ENCODE measurements at places on chromosomes 1 and 21.

DNA sequence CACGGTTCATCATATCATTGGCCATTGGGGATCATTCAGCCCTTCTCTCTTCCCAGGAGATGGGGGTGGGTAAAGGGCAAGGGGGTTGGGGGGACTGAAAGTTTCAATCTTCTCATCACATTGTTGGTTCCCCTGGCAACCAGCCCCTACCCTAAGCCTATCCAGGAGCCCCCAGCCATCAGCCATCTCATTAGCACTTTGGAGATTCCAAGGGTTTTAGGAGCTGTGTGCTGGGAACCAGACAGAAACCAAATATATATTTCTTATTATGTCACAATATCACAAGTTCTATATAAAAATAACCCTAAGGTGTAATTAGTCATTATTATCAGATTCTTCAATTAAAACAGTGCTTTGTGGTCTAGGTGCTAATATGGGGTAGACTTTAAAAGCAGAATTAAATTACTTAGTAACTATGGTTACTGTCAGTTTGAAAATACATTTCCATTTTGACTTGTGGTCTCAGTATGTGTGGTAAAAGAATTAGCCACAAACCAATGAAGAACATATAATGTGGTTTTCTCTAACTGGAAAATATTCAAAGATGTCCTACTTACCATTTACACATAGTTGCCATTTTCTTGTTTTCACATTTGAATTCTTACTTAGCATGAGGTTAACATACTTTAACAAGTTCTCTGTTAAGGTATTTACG, 28.1 kb downstream of the IL23R start:
- DNase-seq = no peak

- DNase-seq = no peak
Measured at GRCh38 chr1:6269720-6270400, 9.0 kb upstream of the GPR153 start.

DNA sequence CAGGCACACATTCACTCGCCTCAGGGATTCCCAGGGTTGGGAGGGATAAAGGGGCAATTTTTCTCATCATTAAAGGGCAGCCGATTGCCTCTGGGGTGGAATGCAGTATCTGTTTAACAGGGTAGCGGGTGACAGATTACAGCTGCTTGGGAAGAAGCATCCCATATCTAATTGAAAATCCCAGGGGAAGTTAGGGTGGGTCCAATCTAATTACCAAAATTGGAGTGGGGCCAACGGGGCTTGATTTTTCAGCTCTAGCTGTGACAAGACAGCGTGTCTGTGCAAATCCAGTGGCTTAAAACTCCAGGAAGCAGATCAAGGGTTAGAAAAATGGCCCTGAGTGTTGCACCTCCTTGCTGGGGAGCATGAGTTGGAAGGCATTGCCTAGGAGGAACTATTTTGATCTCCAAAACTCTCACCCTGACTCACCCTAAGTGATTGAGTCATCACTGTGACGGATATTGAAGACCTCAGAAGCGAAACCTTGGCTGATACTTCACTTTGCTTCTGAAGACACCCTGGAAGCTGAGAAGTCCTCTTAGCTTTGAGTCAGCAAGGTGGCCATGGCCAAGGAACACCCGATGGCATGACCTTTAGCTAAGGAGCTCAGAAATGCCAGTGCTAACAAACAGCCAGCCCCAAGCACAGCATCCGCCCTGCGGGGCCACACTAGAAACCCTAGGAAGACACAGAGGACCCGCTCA, 46.0 kb downstream of the GRHL3 start:
- DNase-seq = no peak

DNA sequence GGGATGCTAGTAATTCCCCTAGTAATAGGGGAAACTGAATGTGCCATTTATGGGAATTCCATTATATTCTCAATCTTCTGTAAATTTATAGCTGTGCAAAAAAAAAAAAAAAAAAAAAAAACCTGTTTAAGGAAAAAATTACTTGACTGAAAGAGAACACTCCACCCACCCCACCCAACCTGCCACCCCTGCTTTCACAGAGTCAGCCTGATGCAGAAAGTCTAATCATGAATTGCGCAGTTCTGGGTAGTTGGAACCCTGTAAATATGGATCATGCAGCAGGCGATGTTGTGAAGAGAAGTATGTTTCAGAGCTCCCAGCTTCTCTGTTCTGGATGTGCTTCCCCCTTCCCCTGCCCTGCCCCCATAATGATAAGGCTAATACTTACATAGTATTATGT, 19.6 kb upstream of the LAMC2 start:
- no peak for DNase-seq

- no peak for DNase-seq
Measured at GRCh38 chr1:218880484-218881060, 293.1 kb upstream of the LYPLAL1 start.

DNA sequence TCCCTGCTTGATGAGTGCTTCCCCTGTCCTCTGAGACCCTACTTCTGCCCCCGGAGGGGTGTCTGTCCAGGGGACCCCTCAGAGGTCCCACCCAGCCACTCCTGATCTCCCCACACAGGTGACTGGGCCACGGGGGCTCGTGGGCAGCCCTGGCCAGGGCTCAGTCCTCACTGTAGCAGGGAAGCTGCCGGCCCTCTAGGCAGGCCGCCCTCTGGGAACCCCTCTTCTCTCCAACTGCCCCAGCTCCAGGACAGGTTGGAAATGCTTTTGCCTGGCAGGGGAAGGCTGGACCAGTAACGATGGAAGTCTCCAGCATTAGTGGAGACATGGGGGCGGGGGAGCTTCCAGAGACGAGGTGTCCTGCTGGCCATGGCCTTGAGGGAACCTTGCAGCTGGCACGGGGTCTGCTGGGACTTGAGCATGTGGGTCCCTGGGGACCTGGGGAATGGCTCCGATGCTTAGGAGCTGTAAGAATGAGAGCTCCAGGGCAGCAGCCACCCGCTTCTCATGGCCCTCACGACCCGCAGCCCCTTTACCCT, 3.1 kb upstream of the FNDC10 start:
- DNase-seq = no peak

- no peak for DNase-seq
Measured at GRCh38 chr1:206496131-206496793, 11.1 kb upstream of the RASSF5 start.

GRCh38 chr1:205056188-205056611, 13.2 kb downstream of the CNTN2 start:
- no peak for DNase-seq

DNA sequence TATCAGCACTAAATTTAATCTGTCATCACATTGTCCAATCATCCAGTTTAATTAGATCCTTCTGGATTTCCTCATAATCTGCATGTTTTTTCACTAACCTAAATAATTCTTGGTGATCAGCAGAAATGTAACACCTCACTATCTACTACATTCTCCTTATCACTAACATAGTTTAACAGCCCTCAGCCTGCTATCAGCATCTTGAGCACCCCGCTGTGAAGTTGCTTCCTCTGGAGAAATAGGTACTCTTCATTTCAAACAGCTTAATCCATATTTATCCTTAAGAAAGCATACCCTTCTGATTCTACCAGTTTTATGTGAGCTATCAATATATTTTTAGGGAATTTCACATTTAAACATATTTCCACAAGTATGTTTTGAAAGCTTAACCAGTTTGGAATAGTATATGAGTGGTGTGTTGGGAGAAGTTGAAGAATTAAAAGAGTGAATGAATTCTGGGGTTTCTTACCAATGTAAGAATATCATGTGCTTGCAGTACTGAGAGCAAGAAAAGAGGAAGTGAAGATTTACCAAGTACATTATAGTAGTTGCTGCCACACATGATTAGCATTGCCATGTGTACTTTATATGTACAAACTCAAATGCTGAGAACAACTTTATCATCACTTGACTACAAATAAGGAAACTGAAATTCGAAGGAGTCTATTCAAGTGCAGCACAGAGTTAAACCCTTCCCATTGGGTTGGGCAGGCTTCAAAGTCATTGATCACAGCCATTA, 771.1 kb upstream of the ADGRL4 start:
- DNase-seq = no peak

- no peak for DNase-seq
Measured at GRCh38 chr1:230148126-230148652, 81.2 kb downstream of the GALNT2 start.

DNA sequence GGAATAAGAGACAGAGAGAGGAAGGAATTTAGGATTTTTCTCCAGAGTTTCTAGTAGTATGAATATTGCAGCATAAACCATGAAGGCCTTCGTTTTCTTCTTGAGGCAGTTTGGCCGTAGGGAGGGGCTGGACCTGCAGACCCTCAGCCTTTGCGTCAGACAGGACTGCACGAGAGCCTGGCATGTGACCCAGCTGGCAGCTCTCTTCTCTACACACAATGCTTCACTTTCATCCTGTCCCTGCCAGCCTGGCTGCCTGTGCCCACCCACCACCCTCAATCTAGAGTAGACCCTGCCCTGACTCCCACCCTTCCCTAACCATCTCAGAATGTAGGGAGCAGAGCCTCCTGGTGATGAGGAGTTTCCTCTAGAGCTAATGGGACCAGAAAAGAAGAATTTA, 1.6 kb downstream of the CA14 start:
- no peak for DNase-seq

- no peak for DNase-seq
Measured at GRCh38 chr1:174800216-174800851, 199.4 kb upstream of the CACYBP start.

DNA sequence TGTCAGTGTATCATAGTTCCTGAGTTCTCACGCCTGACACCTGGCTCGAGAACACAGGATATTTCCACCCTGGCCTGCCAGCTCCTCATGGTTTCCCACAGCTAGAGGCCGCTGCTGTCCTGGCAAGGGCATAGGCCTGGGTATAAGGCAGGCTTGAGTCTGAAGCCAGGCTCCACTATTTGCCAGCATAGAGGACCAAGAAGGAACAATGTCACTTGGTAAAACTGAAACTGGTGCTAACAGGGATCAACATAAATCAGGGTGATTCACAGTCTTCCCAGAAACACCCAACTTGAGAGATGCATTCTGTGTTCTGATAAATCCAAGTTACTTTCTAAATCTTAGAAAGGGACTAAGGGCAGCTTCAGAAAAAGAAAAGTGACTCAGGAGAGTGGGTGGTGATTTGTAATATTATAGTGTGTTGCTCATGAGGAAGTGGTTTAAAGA, 6.9 kb upstream of the S100A2 start:
- peak; percentile 79 for DNase-seq

GRCh38 chr21:38948377-38949069, 142.8 kb downstream of the ETS2 start:
- DNase-seq = no peak

- no peak for DNase-seq
Measured at GRCh38 chr1:51877434-51878307, 856 bp downstream of the NRDC start.

DNA sequence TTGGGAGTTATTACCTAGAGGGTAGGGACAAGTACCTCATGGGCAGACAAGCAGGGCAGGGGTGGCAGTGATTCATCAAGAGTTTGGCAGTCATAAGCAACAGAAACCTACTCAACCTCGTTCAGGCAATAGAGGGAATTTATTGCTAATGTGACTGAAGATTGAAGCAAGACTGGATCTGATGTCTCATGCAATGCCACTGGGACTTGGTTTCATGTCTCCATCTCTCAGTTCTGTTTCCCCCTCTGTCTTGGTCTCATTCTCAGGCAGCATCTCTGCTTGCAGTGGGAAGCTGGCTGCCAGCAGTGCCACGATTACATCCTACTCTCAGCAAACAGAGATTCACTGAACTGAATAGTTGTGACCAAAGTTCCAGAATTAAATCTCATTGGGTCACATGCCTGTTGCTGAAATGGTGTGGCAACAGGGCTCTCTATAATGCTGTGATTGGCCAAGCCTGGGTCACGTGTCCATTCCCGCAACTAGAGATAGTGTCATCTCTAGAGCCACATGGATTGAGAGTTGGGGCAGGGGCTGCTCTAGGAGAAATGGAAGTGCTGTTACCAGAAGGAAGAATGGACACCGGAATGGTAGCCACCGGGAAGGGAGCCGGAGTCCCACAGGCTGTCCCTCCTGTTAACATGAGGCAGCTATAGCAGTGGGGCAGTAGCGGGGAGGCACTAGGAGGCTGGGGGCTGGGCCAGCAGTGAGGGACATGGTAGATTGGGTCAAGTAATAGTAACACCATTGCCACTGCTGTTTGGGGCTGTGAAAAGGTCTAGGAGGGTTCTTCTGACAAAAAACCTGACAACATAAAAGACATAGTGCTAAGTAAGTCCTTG, 3.9 kb upstream of the CDC42 start:
- no peak for DNase-seq

DNA sequence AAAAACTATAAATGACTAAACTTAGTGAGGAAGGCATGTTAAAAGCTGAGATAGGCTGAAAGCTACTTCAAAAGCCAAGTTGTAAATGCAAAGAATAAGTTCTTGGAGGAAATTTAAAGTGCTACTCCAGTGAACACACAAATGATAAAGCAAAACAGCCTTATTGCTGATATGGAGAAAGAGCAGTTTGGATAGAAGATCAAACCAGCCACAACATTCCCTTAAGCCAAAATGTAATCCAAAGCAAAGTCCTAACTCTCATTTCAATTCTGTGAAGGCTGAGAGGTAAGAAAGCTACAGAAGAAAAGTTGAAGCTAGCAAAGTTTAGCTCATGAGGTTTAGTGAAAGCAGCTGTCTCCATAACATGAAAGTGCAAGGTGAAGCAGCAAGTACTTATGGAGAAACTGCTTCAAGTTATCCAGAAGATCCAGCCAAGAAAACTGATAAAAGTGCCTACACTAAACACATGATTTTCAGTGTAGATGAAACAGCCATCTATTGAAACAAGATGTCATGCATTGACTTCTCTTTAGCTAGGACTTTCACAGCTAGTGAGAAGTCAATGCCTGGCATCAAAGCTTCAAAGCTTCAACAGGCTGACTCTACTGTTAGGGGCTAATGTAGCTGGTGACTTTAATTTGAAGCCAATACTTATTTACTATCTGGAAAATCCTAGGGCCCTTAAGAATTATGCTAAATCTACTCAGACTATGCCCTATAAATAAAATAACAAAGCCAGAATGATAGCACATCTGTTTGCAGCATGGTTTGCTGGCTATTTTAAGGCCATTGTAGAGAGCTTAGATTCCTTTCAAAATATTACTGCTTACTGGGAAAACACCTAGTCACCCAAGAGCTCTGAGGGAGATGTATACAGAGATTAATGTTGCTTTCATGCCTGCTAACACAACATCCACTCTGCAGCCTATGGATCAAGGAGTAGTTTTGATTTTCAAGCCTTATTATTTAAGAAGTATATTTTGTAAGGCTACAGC, 188.6 kb downstream of the EIF4G3 start:
- DNase-seq = no peak

Data from GDM1 (cell line).